ENCODE measurements at places on chromosomes 4 and X. TPM values are rescaled to one million over a fixed set of nuclear protein-coding genes. Genes with fewer than 3 reads are reported as not detected.

DNA sequence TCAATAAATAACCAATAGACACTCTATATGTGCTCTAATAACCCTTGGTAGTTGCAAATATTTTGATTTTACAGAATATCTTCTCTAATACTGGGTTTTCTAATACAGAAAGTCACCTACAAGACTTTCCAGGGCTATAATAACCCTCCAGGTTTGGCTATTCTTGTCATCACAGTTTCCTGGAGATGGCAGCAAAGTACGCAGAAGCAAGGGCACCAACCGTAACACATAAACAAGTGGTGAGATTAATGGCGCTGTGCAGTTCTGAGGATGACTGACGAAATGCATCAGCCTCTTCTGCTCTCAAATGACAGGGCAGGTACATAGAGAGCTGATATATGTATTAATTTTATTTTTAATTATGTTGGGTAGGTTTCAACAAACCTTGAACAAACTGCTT is 122.4 kb downstream of the C4orf33 start:
- peak; percentile 5 for DNase-seq

- DNase-seq, result no peak
Observed at GRCh38 chr4:2958446-2958845, 4.8 kb downstream of the NOP14 start.

GRCh38 chr4:85854546-85854945 is 379.6 kb downstream of the ARHGAP24 start:
- no peak for DNase-seq

- DNase-seq, result no peak
Observed at GRCh38 chr4:119206178-119206577, 6.3 kb upstream of the USP53 start.

GRCh38 chrX:135596495-135596894 is 76.0 kb downstream of the INTS6L start:
- DNase-seq, result no peak

GRCh38 chr4:101774807-101775206 is 15.7 kb upstream of the BANK1 start:
- DNase-seq, result no peak

- peak; percentile 45 for DNase-seq
Observed at GRCh38 chr4:186422296-186422695, 133.1 kb downstream of the MTNR1A start.

- DNase-seq, result no peak
Observed at GRCh38 chr4:112156112-112156511, 10.9 kb downstream of the FAM241A start.

GRCh38 chr4:124753941-124754581 is 41.5 kb upstream of the ANKRD50 start:
- DNase-seq, result no peak

- no peak for DNase-seq
Observed at GRCh38 chr4:24056289-24056688, 166.4 kb upstream of the PPARGC1A start.

DNA sequence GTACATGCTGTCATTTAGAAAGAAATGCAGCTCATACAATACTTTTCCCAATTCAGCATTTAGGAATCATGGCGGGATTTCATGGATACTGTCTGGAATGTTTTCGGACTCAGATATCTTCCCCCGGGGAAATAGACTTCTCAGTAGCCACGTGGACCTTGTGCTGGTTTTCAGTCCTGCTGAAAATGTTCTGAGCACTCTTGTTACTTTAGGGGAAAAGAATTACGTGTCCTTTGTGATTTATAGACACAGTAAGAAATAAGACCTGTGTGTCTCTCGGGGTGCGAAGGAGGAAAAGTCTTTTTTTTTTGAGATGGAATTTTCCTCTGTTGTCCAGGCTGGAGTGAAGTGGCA is 3.8 kb downstream of the CD99 start:
- no peak for DNase-seq

DNA sequence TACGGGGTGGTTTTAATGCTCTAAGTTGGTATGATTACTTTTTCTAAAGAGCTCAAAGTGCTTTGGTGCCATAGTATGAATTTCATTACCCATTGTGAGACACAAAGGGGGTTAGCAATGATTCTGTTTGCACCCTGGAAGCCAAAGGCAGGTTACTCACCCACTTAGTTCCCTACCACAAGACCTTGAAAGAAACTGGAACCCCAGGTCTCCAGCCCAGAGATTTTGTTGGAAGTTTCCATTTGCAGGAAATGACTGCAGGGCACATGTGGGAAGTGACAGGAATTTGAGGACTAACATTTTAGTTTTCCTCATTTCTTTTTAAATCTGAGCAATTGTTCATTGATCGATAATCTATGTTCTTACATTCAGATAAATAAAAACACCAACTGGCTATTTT is 1.8 kb upstream of the HS3ST1 start:
- DNase-seq, result no peak

GRCh38 chrX:9846631-9847030 is 60.4 kb downstream of the SHROOM2 start:
- no peak for DNase-seq

GRCh38 chr4:175560604-175561003 is 251.5 kb downstream of the GPM6A start:
- peak; percentile 37 for DNase-seq

DNA sequence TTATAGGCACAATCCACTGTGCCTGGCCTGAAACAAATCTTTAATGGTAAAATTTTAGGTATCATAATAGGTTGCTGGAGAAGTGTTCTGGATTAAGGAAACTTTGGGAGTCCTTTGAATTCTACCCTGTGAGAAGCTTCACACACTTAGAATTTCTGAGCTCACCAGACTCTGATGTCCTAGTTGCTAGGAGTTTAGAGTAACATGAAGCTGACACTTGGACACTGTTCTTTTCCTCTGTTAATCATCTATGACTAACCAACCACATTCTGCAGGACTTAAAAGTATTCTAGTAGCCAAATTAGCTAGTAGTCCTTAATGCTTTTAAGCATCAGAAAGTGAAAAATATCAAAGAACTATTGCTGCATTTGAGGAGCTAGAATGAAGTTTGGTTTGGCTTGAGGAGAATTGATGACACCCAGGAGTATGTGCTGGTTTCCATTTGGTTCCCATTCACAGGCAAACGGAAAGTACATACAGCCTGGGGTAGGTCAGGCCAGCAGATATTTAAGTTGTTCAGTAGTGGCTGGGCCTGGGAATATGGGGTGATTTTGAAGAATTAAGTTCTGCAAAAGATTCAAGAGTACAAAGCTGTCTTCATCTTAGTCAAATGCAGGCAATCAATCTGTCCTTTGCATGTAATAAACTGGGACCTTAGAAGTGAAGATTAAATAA is 38.8 kb upstream of the IGFBP7 start:
- no peak for DNase-seq

GRCh38 chrX:83916525-83916924 is 55.6 kb downstream of the CYLC1 start:
- no peak for DNase-seq

DNA sequence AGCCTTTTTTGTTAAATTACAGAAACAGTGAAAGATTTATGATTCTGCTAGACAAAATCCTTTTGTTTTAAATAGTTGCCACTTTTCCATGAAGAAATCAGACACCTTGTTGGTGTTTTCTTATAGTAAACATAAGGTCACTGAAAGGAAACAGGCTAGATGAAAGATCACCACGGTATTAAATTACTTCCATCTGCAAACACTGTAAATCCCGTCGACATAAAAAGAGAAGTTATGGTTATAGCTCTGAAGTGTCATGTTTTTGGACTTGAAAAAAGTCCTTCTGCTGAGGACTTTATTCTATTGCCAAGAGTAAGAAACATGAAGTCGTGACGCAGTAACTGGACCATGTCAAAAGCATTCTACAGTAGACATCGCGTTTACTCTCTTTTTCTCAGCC is 567.6 kb upstream of the SLIT2 start:
- no peak for DNase-seq

DNA sequence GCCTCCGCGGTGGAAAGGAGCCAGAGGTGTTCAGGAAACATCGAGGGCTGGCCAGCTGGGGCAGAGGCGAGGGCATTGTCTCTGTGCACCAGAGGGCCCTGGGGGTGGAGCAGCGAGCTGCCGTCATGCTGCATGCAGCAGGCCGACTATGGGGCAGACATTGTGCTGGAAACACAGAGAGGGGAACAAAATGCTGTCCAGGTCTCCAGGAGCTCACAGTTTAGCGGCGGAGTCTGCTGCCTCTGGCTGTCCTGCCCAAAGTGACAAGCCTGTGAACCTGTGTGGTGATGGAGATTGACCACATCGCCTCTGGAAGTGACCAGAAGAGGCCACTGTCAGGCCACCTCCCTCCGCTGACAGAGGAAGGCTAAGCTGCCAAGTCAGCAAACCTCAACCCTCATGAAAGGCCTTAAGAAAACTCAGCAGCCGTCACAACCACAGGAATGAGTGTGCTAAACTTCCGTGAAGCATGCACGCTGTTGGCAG is 20.1 kb upstream of the SASH3 start:
- no peak for DNase-seq

DNA sequence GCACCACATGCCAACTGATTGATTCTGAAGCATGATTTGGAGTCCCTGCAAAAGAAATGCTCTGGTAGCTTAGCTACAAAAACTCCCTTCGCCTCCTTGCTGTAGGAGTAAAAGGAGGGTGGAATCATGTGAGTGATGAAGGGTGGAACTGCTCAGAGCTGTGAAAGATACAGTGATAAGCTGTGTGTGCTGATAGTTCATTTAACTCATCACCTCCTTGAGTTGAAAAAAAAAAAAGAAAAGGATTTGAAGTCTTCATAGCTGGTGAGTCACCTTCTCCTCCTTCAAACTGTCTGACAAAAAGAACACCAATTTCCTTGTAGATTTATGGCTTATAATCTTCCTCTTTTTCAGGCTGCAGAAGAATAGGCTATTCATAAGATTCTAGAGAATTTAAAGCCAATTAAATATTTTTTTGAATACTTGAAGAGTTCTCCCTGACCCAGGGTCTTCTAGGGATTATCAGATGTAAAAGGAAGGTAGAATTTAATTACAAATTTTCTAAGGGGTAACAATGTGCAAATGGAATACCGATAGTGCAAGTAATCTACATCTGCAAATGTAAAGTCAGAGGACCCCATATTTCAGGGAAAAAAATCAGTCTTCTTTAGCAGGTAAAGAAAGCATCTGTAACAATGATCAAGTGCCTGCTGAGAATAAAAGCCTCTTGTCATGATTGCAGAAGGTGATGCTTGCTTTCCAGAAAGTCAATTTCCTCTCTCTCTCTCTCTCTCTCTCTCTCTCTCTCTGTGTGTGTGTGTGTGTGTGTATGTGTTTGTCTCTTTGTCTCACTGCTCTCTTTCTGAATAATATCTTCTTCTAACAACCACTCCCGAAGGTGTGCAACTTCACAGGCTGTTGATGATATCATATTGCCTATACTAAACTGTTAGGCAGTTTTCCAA is 208.8 kb upstream of the VEGFC start:
- DNase-seq, result no peak

DNA sequence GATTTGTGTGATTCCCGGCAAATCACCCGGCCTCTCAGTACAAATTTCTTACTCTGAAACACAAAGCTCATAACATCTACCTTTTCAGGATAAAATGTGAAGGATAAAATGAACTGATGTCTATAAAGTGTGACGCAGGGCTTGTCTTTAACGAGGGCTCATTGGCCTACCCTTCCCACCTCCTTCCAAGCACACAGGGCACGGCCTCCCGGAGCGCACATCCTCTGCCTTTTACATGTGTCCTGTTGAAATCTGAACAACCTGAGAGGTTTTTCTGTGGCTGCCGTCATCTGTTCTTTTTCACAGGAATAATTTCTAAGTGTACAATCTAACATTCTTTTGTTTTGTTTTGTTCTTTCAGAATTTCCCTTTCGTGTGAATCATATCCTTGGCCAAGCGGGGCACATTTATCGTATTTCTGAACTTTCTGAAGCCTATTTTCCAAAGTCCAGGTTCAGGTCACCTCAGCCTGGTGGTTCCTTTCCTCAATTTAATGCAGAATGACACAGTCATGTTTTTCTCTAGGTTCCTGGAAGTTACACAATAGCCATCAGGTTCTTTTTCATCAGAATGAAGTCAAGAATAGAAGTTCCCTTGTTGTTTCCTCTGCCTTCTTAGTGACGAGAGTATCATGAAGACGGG is 53.1 kb upstream of the SPRY1 start:
- DNase-seq, result no peak

DNA sequence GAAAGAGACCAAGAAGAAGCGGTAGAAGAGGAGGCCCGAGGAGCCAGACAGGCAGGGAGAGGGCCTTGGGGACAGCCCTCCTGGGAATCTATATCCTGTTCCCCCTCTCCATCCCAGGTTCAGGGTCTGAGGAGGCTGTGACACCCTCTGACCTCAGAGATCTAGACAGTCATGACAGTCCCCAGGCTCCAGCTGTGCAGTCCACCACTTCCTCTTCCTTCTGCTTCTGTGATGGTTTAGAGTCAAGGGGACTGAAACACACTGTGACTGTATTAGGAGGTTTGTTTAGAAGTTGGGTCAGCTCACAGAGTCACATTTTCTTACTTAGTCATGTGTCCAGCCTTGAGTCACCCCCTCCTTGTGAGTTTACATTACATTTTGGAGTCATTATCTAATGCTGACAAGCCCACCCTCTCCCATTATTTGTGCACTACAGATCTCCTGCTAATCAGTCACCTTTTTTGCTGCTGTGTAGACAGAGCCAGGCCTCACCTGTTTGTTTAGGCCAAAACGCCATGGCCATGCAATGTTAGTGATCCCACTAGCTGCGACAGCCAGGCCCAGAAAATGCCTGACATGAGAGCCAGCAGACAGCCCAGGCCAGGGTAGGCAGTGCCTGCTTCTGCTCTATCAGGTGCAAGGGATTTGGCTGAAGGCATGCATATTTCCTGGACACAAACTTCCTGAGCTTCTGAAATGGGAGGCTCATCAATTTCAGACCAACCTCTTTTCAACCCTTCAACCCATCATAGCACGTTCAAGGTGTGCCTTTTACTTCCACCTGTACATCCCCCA is 26.0 kb downstream of the MANBA start:
- DNase-seq, result no peak

DNA sequence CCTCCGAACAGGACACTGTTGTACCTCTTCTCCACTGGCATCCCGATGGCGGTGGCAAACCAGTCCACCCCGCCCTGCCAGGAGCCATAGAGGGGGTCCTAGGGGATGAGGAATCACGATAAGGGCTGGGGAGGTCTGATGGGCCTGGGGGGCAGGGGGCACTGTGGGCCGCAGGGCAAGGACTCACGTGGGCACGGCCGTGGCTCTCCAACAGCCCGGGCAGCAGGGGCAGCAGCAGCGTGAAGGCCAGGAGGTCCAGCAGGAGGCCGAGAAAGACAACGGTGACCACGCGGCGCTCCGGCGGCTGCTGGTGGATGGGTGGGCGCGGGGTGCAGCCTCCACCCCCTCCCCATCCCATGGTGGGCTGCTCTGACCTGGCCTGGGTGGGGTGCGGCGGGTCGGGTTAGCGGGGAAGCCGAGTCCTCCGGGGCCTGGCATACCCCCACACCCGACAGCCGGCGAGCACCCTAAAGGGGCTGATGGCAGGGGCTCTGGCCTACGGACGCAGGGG is 29.6 kb downstream of the NOP14 start:
- no peak for DNase-seq

- no peak for DNase-seq
Observed at GRCh38 chr4:149370002-149370401, 445.6 kb downstream of the IQCM start.

VCX gene
- polyA plus RNA-seq, result not detected

DCAF8L2 gene
- polyA plus RNA-seq, result not detected

MAN2B2 gene
- polyA plus RNA-seq, result 12.3 TPM

TLR2 gene
- polyA plus RNA-seq, result 45.2 TPM

GAGE12J gene
- not detected for polyA plus RNA-seq

TMEM185A gene
- 48.3 TPM for polyA plus RNA-seq

ITM2A gene
- polyA plus RNA-seq, result 110 TPM

IL3RA gene
- polyA plus RNA-seq, result 26.6 TPM

ATXN3L gene
- polyA plus RNA-seq, result not detected

TMPRSS11E gene
- 0.31 TPM for polyA plus RNA-seq

SMR3A gene
- not detected for polyA plus RNA-seq

CXXC4 gene
- polyA plus RNA-seq, result 10.1 TPM

STBD1 gene
- polyA plus RNA-seq, result 2.0 TPM

SPANXD gene
- not detected for polyA plus RNA-seq

CPEB2 gene
- polyA plus RNA-seq, result 9.9 TPM

Measured in right lung (tissue), 10 donors.